ENCODE measurements at places on chromosomes 2 and 18.

GRCh38 chr2:104932243-104932642, 78.3 kb downstream of the POU3F3 start:
- no peak for DNase-seq

DNA sequence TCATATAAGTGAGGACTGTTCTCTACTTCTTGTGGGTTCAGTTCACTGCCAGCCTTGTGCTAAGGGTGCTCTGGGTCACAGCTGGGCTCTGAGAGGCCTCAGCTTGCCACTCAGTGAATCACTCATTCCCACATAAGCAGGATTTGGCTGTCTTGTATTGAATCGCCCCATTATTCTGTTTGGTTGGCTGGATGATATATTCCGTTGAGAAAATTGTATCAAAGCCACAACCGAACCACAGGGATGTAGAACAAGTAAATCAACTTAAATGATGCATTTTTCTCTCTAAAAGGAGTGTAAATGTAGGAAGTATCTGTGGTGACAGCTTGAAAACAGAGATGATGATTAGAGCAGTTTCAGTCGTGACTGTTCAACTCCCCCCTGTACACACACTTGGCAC, 39.6 kb downstream of the TTC39C start:
- DNase-seq: peak; percentile 44

DNA sequence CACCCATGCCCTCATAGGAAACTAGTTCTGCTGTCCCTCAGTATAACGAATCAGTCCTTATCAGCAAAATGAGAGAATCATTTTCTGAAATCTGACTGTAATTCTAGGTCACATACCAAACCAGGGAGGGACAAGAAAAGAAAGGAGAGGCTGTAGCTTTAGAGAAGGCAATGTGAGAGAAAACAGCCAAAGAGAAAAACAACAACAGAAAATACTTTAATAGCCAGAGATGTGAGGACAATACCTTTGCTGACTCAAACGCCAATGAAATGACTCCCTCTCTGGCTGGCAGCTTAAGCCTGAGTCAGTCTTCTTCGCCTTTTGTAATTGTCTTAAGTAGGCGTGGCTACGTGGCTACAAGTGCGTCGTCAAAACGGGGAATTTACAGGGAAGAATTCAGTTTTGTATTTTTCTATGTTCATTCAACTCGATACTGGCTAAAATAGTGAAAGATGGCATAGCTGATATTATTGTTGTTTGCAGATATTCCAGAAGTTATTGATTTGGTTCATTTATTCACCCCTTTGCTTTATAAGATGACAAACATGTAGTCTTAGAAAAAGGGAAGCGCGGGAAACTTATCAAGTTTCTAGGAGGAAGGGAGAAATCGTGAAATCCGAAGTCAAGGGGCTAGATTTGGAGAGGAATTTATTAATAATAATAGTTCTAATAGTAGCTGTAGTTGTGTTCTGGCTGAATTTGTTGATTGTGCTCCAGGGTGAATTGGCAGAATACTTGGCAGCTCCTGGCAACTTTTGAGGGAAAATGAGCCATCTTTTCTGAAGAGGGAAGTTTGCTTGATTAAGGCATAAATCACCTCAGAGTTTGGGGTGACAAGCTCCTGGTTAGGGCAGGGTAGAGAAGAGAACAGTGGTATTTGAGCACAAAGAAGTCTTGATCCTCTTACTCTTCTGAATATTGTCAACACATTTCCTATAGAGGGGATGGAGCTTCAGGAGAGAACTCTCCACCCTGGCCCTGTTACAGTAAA, at the start of gene IL1A:
TSS of gene IL1A (minus strand) at position 295 of the 991 bp plus-strand sequence. CDS start 723 bp downstream, outside the sequence.
- no peak for DNase-seq

DNA sequence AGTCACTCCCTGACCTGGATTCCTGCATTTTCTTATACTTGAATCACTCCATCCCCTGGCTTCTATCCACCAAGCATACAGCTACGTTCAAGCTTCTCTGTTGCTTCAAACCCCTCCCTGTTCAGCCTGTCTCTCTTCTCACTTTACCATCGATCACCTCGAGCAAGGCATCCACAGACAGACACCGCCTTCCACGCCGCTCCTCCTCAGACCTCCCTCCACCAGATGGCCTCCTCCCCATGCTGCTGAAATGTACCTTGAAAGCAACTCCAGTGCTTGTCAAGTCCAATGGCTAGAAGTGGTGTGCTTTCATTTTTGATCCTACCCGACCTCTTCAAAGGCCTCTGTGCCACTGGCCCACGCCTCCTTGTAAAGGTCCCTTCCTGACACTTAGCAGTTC, 131.3 kb upstream of the ACAA2 start:
- DNase-seq: no peak

- DNase-seq: no peak
Measured at GRCh38 chr18:62211325-62211828, 24.3 kb downstream of the RELCH start.

GRCh38 chr2:186991766-186992417, 142.9 kb upstream of the ZSWIM2 start:
- no peak for DNase-seq

DNA sequence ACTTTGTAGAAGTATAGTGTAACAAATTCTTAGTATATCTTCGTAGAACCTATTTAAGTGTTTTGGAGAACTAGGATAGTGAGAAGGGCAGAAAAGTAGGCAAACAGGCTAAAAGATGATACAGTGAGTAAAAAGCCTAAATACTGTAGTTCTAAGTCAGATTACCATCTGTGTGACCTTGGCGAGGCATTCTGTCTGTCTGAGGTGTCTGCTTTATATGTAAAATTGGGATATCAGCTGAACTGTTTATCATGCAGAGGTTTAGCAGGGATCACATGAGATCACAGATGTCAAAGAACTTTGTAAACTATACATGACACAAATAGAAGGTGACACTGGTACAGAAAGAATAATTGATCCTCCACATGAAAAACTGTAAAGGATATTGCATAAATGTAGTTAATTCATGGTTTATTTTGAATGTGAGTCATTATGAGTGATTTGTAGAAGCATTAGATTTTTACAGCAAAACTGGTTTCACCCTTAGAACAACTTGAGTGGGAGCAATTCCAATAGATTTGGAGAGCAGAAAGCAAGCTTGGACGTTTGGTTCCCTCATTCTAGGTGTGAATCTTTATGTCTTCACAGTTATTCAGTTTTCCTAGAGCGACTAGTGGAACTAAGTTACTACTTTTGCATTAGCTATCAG, 41.9 kb downstream of the TAF1B start:
- no peak for DNase-seq

- DNase-seq: no peak
Measured at GRCh38 chr2:6423157-6423556, 442.6 kb downstream of the CMPK2 start.

GRCh38 chr2:146874260-146874658, 970.6 kb upstream of the ACVR2A start:
- DNase-seq: no peak

DNA sequence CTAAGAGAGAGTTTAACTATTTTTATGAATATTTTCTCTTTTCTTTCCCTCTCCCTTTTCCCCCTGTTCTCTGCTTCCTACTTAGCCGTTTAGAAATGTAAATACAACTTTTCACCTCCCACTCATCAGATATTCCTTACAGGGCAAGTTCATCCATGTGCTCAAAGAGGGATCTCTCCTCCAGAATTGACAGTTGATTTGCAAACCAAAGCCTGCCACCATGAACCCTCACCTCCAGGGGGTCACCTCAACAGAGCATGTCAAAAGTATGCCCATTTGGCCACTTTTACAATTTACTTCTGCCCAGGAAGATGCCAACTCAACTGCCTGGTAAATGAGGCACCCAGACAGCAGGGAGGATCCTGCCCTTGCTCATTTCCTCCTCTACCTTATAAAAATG, 149.2 kb upstream of the GYPC start:
- DNase-seq: no peak

DNA sequence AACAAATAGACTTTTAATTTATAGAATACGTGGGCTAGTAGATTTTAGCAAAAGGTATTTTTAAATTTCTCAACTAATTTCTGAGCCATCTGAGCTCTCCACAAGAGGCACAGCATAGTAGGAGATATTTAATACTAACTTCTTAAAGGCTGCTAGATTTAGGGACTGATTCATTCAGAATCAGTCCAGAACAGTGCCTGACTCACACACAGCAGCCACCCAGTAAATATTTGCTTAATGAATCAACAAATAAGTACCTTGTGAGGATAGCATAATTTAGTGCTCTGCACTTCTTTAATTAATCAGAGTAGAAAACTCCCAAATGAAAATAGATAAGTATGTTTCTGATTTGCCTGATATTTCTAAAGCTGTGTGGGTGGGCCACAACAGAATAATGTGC, 35.6 kb upstream of the SYT4 start:
- no peak for DNase-seq

DNA sequence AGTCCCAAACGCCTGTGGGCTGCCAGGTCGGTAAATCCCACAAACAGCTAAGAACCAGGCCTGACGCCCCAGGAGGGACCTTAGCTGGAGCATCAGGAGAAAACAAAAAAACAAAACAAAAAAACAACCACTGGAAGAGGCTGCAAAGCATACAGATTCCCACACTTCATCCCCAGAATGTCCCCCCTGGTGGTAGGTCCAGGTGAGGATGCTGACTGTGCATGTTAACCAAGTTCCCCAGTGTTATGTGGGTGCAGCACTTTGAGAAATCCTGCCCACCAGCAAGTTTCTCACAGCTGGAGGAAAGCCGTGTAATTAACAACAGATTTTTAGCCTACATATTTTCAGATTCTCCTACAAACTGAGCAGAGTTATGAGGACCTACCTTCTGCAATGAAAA, 15.1 kb downstream of the ST3GAL5 start:
- DNase-seq: no peak

DNA sequence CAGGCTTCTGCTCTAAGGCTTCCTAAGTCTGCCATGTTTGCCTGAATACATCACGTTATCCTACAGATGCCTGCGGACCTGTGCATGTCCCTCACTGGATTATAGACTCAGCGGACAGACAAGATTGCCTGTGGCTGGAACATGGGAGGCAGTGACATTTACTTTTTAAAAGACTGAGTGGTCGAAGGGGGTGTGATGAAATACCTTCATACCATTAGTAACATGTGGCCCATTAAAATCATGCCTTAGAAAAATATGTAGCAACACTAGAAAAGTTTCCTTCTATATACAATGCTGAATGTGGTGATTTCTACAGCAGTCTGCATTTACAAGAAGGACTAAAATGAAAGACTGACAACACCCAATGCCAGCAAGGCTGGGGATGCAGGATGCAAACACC, 154.4 kb downstream of the ASB1 start:
- DNase-seq: no peak

Data from stimulated activated CD4-positive, alpha-beta T cell treated with anti-CD3 and anti-CD28 coated beads, Interleukin-2, amount 100 ng/mL, for 24 hours (primary cell).